Aorta (tissue), 5 donors: ENCODE measurements at places on chromosomes 16 and 17. TPM values are rescaled to one million over a fixed set of nuclear protein-coding genes. Genes with fewer than 3 reads are reported as not detected.

ALDH3A1 gene
- total RNA-seq: 0.27 TPM

TPSB2 gene
- 17.0 TPM for total RNA-seq

HSD17B2 gene
- total RNA-seq: not detected

TBCD gene
- 125 TPM for total RNA-seq

TNK1 gene
- 2.4 TPM for total RNA-seq

SCGB1C2 gene
- not detected for total RNA-seq
